CD8-positive, alpha-beta T cell (primary cell): ENCODE measurements at places on chromosomes 4 and X.
A peak's percentile ranks its signal among the peaks of the same experiment; 100 is the strongest.

GRCh38 chr4:148443512-148444295 lies 1.5 kb upstream of the NR3C2 start:
- DNase-seq = peak; percentile 40

GRCh38 chr4:28845158-28845557 lies 1875.0 kb upstream of the PCDH7 start:
- no peak for DNase-seq

- no peak for DNase-seq
Measured at GRCh38 chr4:38366456-38366855, 297.5 kb upstream of the KLF3 start.

DNA sequence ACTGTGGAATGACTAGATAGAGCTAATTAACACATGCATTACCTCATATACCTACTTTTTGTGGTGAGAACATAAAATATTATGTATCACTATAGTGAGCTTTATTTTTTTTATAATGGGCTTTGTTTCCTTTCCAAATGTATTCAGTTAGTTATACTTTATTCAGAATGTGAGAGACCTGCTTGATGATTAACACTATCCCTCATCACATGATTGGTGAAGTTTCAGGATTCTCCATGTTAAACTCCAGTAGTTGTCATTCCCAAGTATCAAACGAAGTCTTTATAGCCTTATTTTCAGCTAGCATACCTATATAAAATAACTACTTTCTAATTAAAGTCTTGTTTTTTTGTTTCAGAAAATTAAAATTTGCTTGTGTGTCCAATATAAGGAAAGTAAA lies 8.8 kb downstream of the ZXDA start:
- no peak for DNase-seq

DNA sequence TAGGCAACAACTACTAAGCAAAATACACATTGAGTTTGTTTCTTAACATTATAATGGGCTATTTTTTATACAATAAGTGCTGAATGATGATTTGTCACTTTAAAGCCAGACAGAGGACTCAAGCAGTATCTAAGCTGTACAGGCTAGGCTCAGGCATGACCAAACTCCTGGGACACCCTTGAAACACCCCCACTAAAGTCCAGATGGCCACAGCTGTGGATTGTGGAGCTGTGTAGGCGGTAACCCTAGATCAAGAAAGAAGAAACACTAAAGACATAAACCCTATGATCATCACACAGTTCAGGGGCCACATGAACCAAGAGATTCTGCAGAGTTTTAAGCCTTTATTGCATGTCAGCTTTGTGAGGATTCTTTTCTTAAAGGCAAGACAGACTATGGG lies 25.1 kb downstream of the TAB3 start:
- DNase-seq = no peak

GRCh38 chr4:60885011-60885410 lies 315.1 kb upstream of the ADGRL3 start:
- no peak for DNase-seq

- no peak for DNase-seq
Measured at GRCh38 chrX:85897362-85898126, 149.8 kb downstream of the CHM start.

DNA sequence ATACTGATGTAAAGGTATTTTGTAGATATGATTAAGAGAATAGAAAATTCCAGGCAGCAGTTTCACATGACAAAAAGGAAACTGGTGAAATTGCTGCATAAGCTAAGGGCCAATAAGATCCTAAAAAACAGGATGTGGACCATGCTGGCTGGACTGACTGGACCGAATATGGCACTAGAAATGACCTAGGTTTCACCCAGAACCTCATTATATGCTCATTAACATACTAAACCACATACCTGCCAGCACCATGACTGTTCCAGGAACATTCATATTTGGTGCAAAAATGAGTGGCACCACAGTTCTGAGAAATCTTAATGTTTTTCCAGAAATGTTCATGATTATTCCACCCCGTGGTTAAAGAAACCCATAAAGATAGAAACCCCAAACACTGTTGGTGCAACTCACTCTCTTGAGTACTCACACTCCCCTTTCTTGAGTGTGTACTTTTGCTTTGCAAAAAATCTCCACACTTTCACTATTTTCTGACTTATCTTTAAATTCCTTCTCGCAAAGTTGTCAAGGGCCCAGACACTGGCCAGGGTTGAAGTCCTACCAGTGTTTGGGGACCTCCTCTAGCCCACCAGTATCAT lies 74.0 kb downstream of the FANCB start:
- DNase-seq = no peak
